ENCODE measurements at places on chromosomes 11 and 22.

DNA sequence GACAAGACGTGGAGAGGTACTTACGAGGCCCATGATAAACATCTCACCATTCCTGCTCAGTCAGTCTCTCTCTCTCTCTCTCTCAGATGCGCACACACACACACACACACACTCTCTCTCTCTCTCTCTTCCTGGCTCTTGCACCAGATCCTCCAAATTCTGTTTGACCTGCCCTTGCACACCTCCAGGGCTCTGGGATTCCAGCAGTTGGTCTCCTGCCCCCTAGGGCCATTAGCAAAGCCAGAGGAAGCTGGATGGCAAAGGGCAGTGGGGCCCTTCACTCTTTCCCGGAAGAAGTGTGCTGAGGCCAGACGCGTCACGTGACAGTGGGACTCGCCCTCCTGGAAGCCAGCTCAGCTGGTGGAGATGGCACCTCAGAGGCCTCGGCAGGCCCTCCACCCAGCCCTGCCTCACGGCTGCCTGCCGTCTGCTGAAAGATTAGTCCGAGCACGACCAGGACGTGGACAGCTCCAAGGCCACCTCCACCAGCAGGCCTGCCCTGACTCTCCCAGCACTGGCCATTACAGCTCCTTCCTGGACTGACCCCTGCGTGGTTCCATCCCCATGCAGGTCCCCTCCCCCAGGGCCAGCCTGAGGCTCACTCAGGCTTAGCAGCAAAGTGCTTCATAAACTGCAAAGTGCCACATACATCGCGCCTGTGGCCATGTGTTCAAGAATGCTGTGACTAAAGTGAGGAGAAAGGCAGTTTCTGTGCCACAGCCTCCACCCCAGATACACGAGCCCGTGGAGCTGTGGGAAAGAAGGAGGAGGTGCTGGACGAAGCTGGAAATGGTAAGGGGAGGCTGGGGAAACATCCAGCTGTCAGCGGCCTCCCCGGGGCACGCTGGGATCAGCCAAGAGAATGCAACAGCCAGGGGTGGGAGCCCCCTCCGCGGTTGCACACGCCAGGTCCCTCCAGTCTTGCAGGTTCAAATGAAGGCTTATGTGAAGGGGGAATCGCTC is 3.7 kb downstream of the PDGFB start:
- DNase-seq: no peak

GRCh38 chr11:120612513-120613263 is 101.1 kb downstream of the GRIK4 start:
- no peak for DNase-seq

- DNase-seq: no peak
These were observed 814.8 kb downstream of the BRD1 start for GRCh38 chr22:49012712-49013395.

DNA sequence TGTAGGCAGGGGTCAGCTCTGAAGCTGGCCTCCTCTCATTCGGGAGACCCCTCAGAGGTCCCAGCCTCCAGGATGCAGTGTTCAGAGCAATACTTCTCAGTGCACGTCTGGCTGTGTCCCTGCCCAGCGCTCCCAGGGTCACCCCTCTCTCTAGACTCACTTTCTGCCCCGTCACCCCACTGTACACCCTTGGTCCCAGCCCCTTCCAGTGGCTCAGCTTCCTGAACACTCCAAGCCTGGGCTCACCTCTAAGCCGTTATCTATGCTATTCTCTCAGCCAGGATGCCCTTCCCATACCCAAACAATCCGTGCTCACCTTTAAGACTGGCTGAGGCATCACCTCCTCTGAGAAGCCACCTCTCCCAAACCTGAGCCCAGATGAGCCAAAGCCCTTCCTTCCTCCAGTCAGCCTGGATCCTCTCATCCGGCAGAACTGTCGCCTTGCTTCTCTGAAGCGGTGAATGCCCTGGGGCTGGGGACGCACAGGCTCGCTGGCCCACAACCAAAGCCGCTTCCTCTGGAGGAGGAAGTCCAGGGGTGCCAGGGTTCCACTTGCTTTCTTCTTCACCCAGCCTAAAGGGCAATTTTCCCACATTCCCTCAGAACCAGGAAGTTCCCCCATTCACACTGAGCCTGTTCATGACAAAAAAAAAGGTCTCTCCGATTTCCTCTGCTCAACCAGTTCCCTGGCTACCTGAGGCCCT is 13.7 kb upstream of the CDKN1C start:
- DNase-seq: no peak

DNA sequence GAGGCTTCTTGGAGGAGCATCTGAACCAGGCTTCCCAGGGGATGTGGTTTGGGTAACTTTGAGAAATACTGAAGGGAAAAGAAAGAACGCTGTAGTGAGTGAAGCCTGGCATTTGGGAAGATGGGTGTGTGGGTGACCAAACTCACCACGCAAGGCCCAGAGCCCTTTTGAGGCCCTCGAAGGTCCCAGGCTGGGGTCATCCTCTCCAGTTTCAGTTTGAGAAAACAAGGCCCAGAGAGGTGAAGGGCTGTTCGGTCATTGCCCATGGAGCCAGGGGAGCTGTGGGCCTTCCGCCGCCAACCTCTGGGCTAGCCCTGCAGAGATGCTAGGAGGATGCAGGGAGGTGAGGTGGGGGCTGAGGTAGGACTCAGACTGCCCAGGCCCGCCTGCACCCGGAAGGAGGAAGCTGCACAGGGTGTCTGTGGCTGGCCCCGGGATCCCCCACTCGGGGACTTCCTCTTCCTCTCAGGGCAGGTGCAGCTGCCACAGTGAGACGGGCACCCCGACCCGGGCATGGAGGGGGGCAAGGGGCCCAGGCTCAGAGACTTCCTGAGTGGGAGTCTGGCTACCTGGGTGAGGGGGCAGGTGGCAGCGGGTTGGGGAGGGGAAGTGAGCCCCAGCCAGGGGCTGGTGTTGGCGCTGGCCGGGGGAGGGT is at the start of gene CCDC88B:
Gene CCDC88B, plus strand, starts transcription at position 451 of the 655 bp plus-strand sequence. Its CDS starts 63 bp downstream, at position 514.
- no peak for DNase-seq

- DNase-seq: peak; percentile 42
These were observed 368.6 kb downstream of the OPCML start for GRCh38 chr11:133163463-133164419.

DNA sequence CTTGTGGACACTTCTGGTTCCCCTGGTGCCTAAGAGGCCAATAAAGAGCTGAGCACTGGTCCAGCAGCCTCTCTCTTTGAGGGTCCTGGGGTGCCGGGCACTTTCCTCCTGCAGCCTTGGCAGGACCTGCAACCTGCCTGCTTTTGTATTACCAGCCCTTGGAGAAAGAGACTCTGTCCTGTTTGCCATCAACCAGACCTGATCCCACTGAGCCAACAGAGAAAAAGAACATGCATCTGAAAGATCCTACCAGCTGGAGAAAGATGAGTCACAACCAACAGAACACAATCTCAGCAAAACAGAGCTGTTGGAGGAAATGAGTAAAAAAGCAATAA is 321.0 kb downstream of the DDX10 start:
- DNase-seq: no peak

DNA sequence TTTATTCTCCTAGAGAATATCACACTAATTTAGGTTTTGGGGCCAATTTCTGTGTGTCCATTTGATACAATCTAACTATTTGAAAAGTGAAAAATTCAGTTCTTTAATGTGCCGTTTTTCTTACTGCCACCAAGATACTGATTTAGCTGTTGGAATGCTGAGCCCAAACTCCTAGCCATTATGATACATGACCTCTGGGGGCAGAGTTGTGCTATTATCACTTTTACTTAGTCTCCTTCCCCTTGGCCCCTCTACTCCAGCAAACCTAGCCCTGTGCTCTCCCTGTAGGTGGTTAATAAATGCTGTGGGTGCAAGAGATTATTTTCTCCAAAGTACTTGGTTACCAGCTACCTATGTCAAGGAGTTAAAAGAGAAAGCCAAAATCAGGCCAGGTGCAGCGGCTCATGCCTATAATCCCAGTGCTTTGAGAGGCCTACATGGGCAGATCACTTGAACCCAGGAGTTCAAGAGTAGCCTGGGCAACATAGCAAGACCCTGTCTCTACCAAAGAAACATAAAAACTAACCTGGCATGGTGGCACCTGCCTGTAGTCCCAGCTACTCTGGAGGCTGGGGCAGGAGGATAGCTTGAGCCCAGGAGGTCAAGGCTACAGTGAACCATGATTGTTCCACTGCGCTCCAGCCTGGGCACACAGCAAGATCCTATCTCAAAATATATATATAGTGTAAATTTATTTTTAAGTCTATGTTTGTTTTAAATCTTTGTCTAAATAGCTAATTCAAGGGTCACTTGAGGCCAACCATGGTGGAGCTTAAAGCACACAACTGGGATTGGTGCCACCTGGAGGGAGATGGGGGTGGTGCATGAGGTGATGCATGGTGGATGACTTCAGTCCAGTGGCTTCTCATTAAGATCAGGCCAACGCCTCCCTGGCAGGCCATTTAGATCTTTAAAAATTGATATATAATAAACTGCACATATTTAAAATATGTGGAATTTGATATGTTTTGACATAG is 193.2 kb upstream of the PLET1 start:
- no peak for DNase-seq

DNA sequence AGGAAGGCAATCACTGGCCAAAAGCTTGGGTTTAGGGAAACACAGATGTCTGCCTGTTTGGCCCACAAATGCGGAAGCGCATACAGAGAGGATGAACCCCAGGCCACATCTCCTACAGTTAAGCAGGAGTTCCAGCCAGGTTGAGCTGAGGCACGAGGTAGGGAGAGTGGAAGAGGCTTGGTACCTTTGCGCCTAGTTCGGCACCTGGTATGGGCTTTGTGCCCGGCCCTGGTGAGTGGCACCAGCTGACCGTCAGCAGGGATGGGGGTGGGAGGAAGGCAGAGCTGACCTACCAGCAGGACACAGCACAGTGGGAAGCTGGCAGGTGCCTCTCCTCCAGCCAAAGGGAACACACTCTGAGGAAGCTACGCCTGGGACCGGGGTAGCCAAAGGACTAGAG is 57.6 kb downstream of the KCNC1 start:
- DNase-seq: no peak

GRCh38 chr11:3186166-3186953 is 21.2 kb upstream of the OSBPL5 start:
- DNase-seq: no peak

DNA sequence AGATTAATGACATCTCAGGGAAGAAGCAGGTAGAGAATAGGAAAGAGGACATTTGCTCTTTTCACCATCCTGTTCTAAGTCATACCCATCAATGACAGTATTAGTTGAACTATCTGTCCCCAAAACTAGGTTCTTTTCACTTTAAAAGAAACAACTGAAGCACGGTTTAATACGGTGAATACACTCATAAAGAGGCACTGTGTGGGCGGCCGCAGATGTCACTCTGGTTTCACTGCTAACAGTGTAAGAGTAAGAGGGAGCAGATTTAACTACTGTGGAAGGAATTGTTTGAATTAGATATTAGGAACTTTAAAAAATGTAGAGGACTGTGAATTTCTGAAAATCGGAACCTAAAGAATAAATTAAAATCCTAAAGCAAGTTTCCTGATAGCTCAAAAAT is 49.5 kb downstream of the VSIG10L2 start:
- peak; percentile 69 for DNase-seq

DNA sequence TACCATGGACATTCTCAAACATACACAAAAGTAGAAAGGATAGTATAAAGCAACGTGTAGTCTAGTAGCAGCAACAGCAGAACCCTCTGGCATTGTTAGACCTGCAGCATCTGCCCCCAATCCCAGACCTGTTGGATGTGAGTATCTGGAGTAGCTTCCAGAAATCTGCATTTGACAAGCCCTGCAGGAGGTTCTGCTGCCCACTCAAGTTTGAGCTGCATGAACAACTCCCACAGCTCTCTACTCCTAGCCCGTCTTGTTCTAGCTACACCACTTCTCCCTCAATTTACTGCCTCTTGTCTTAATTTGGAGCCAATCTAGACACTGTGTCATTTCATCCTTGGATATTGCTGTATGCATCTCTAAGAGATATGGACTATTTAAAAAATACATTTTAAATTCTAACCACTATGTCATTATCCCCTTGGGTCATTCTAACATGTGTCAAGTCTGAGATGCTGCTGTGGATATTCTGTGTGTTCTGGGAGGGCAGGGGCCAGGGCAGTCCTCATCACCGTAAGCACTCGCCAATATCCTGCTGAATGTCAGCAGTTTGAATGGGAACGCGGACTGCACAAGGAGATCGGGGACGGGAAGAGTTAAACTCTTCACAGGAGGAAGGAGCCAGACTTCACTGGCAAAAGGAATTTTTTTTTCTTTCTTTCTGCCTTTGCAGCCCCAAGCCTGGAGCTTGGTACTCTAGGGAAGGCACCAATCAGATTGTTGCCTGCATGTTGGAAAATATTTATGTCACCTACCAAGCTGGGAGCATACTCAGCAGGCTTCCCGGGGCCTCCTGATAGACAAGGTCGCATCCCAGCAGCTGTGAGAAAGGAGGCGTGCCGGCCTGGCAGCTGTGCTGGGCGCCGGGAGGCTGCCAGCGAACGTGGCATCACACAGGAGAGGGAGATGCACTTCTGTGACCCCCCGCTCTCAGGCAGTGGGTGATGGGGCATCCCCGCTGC is 429.0 kb downstream of the MIAT start:
- DNase-seq: peak; percentile 42

DNA sequence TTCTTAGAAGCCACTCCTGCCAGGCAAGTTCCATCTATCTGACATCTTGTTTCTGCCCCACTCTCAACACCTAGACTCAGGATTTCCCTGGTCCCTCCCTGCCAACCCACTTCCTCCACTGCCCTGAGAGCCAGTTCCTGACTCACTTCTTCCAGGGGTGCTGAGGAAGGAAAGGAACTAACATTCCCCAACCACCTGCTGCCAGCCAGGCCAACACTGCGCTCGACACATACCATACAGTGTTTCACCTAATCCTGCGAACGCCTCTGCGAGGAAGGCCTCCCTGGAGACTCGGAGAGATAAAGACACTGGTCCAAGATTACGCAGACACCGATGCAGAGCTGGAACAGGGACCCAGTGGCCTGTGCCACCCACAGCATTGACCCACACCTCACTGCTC is 40.2 kb downstream of the MICAL3 start:
- no peak for DNase-seq

DNA sequence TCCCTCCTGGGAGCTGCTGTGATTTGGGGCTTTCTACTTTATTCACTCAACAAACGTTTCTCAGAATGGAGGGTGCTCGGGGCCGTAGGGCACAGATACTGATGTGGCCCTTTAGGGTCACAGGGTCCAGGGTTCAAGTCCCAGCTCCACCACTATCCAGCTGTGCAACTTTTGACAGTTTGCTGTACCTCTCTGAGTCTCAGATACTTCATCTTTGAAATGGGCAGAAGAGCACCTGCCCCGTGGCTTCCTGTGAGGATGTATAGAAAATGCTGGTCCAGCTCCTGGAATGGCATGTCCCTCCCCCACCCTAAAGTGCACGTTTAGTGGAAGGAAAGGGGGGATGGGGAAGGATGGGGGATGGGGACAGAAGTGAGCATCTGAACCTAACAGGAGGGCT is 21.9 kb upstream of the PRR5 start:
- no peak for DNase-seq

- no peak for DNase-seq
These were observed 72.4 kb downstream of the PANX1 start for GRCh38 chr11:94201004-94201465.

- DNase-seq: no peak
These were observed 103.8 kb downstream of the GRIA4 start for GRCh38 chr11:105713696-105714095.

GRCh38 chr22:35914357-35914664 is 114.3 kb downstream of the RBFOX2 start:
- DNase-seq: no peak
